Natural killer cell (primary cell): ENCODE measurements at places on chromosomes 12 and 14.

GRCh38 chr12:117497407-117497806 is 136.0 kb upstream of the NOS1 start:
- DNase-seq: no peak

- DNase-seq: no peak
These were observed 36.5 kb upstream of the YBX3 start for GRCh38 chr12:10759657-10760056.

DNA sequence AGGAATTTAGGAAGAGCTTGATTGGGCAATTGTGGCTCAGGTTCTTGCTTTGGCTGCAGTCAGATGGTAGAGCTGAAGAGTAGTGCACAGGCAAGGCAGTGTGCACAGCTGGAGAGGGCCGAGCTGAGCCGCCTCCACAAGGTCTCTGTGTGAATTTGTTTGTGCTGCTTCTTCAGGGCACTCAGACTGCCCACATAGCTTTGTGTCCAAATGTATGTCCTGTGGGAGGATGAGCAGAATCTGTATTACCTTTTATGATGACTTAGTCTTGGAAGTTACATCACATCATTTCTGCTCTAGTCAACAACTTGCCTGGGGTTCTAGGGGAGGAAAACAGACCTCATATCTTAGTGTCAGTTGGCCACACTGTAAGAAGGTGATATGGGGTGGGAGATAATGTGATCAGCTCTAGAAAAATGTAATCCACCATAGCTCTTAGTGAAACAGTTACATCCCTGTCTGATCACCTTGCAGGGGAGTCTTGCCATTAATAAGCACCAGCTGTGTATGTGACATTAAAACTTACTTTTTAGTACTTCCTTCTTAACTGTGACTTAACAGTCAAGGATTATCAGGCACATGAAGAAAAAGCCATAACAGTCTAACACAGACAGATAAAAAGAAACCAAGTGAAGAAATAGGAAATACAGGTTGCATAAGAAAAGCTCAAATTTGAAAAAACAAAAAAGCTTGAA is 53.4 kb downstream of the RCOR1 start:
- no peak for DNase-seq

DNA sequence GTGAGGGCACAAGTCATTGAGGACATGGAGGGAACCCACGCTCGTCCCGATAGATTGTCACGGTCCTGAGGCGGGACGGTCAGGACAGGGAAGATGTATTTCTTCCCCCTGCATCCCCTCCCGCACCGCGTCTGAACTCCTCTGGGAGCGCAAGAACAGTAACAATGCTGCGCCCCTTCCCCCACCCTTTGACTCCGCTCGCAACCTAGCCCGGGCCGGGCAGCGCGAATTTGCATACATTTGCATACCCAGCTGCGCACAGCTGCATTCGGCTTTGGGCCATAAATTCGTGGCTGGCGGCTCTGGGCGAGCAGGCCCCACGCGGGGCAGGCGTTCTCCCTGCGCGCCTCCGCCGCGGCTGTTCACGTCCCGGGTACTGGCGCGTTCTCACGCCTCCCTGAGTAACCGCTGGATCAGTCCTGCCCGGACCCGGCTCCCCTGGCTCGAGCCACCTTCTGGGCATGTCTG is 29.0 kb upstream of the SMUG1 start:
- peak; percentile 18 for DNase-seq

DNA sequence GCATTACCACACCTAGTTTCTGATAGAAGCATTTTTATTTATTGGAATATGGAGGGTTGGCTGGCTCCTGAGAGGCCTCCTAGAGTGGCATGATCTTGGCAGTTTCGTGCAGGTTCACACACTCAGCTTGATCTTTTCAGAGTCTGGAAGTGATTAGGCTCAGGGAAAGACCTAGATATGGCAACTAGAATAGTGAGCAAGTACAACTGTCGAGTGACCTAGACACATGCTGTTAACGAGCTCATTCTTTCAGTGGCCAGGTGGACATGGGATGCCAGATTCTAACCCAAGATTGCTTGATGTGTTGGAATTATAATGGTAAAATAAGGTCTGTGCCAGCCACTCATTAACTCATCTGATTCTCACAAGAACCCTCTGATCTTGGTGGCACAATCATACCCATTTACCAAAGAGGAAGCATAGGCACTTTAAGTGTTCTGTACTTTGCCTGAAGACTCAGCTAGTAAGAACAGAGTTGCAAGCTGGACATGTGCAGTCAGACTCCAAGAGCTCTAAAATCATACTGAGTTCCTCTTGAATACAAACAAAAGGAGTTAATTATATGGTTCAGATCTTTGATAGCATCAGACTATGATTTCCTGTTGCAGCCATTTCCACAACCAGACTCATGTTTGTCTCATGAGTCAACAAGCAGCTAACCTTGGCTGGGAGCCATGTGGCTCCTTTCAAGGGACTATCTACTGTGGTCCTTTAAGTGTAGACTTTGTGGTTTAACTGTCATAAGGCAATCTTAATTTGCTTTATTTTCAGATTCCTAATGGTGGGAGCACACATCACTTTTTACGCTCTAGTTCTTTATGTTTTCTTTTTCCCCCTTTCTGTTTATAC is 144.2 kb downstream of the PLEKHA5 start:
- peak; percentile 80 for DNase-seq

DNA sequence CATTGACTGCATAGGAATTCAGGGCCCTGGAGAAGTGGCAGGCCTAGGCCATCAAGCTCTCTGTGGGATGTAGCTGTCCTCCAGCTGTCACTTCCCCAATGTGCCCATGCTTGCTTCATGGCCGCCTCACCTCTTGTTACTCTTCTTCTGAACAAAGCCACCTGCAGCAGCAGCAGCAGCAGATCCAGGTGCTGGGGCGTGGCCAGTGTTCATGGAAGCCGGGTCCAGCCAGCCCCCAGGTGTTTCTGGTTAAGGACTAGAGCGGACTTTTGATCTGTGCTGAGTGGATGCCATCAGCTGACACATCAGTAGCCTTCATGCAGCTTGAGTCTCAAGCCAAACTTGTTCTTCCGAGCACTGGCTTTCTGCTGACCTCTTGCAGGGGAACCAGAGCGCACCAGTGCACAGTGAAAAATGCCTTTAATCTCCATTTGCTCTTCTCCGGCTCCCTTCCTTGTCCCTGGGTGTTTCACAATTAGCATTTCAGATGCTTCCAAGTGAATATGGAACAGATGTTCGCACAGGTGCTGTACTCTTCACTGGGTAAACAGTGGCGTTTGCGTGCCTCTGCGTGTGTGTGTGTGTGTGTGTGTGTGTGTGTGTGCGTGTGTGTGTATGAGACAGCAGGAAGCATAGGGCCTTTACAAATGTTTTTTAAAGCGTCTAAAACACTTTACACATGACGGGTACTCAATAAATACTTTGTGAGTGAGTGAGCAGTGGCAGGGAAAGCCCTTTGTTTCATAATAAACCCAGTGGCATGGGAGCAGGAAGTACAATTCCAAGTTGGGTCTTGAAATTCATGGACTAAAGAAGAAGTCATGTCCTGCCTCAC is 20.1 kb downstream of the TPCN1 start:
- no peak for DNase-seq

- no peak for DNase-seq
These were observed 70.0 kb downstream of the ARMH4 start for GRCh38 chr14:58082011-58082410.

- DNase-seq: no peak
These were observed 353.8 kb downstream of the AACS start for GRCh38 chr12:125418902-125419564.

- no peak for DNase-seq
These were observed 7.1 kb downstream of the GMFB start for GRCh38 chr14:54481695-54482094.

DNA sequence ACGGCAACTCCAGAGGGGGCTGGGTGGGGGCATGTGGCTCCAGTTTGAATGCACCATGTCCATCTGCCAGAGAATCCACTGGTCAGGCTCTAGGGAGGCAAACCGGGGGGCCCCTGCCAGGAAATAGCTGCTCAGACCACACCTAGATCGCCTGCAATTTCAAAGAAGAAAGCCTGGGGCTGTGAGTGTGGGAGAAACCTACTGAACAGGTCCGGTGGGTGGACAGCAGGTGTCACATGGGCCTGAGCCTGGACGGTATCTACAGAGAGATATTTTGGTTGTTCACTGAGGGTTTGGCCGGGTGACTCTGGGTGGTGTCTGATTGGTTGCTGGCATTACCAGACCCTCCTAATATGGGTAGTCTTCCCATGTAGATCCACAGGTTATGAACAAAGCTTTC is 32.0 kb downstream of the DAO start:
- DNase-seq: no peak

DNA sequence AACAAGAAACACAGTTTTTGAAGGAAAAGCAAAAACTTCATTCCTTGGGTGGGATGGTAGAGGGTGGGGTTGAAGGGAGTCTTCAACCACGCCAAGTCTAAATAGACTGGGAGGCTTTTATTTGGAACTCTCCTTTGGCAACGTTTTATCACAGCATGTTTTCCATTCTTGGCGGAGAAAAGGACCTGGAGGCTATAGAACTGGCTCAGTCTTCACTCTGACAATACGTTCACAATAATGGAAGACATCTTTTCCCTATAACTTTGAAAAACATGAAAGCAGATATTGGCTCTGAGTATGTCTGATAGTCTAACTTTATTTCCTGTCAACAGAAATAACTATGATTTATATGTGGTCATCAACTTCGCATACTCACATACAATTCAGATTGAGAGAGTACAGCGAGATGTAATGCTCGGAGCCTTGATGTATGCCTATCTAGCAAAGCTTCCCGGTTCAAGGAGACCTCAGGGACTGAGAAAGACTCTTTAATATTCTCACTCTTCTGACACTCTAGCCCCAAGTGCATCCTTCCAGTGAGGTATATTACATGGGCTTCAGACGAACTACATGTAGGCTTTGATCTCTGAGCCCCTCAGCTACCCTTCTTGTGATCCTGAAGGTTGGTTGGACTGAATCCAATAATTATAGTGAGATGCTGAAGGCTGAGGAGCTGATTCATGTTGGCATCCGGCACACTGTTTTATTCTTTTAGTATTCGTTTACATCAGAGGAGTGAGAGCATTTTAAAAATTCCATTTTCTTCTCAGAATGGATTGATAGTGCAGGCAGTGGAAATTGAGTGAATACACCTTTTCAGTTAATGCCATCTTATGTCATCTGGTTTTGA is 14.0 kb downstream of the TMEM30B start:
- DNase-seq: no peak
